CD14-positive monocyte (primary cell): ENCODE measurements at places on chromosomes 1 and 21. TPM values are rescaled to one million over a fixed set of nuclear protein-coding genes. Genes with fewer than 3 reads are reported as not detected.

DNA sequence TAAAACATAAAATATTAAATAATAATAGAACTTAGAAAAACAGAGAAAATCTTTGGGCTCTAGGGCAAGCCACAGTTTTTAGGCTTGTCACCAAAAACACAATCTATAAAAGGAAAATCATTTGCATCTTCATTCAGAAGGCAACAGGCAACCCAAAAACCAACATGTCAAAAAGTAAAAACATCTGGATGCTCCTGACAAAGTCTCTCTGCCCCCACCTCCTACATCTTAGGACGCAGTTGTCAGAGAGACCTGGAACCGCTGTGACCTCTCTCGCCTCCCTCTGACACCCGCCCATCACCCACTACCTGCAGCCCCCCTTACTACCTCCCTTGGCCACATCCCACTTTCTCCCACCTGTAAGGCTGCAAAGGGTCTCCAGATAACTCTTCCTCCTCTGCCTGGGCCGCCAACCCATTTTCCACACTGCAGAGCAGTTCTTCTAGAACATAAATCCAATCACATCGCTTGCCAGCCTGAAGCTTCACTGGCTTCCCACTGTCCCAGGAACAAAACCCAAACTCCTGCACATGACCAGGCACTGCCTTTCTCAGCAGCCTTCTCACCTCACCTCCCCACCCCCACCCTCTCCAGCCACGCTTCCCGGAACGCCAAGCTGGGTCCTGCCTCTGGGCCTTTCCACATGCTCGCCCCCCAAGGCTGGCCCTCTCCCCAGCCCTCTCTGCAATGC, 14.7 kb downstream of the PRDM15 start:
- no peak for DNase-seq

DNA sequence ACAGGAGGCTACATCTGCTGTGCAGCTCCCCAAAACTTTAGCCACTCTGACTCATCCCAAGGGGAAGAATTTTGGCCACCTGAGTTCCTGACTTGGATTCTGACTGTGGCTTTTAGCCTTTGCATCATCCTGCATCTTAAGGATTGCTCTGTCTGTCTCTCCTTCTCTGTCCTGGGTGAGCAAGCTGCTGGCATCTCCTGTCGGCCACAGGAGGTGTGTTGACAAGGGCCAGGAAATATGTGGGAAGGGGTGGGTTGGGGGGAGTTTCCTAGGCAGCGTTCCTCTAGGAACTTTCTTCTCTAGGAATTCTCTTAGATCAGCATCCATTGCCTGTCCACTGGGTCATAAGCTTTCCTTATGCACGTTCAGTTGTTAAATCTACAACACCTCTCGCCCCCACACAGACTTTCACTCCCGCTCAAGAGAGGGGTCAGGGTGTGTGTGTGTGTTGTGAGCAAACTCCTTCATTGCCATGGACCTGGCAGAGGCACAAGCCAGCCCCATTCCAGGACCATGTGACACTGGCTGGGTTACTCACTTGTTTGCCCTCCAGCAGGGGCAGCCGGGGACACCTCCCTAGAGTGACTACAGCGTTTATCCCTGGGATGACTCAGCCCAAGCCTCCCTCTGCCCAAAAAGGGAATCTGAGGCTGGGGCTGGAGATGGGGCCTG, 145.0 kb upstream of the DUSP10 start:
- DNase-seq: peak; percentile 36

GRCh38 chr1:36349241-36349671, 25.8 kb upstream of the EVA1B start:
- DNase-seq: peak; percentile 33

GRCh38 chr1:59718989-59719360, 95.8 kb upstream of the HOOK1 start:
- no peak for DNase-seq

DNA sequence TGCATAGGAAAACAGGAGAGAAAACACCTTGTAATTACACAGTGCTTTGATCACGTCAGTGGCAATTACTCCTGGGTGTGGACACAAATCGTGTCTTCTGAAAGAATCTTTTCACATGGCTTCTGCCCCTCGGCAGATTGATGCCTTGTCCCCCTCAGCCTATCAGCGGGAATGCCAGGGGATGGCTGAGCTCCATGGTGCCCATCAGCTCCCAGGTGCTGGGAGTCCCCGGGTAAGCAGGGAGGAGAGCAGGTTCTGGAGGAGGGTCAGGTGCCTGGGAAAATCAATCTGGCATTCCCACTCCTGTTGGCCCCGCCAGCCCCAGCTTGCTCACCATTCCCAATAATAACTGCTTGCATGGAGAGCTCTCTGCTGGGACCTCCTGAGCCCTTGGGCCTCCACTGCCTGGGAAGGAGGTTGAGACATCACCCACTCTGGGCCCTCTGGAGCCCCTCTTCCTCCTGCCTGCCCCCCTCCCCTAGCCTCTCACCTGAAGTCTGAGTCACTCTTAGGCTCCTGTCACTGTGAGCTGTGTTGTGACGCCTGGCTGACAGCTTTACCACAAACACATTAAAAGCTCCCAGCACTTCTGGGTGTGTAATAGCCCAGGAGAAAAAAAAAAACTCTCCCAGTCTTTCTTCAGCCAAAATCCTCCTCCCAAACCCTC, 4.9 kb downstream of the CAMK2N1 start:
- DNase-seq: no peak

- DNase-seq: no peak
These were observed 2.5 kb upstream of the PNRC2 start for GRCh38 chr1:23957096-23957495.

CCDC185 gene
- polyA plus RNA-seq: not detected

DNA sequence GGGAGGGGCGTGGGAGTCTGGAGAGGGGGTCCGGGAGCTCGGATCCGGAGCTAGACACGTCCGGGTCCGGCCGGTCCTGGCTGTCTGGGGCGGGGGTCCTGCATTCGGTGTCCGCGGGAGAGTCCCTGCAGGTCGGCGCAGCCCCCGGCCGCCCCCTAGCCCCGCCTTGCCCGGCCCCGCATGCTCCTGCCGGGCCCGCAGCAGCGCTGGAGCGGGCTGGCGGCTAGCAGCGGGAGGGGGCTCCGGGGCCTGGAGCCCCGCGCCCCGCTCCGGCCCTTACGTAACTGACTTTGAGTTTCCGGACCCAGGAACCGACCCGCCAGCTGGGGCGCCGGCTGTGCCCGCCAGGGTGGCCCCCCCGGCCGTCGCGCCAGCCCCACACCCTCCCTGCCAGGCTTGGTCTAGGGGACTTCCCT, 26.9 kb upstream of the EPB41 start:
- peak; percentile 44 for DNase-seq

RCSD1 gene
- 216 TPM for polyA plus RNA-seq

NCF2 gene
- 394 and 509 TPM in 2 replicates for polyA plus RNA-seq

FMO4 gene
- 0.88 and 1.9 TPM in 2 replicates for polyA plus RNA-seq

DNA sequence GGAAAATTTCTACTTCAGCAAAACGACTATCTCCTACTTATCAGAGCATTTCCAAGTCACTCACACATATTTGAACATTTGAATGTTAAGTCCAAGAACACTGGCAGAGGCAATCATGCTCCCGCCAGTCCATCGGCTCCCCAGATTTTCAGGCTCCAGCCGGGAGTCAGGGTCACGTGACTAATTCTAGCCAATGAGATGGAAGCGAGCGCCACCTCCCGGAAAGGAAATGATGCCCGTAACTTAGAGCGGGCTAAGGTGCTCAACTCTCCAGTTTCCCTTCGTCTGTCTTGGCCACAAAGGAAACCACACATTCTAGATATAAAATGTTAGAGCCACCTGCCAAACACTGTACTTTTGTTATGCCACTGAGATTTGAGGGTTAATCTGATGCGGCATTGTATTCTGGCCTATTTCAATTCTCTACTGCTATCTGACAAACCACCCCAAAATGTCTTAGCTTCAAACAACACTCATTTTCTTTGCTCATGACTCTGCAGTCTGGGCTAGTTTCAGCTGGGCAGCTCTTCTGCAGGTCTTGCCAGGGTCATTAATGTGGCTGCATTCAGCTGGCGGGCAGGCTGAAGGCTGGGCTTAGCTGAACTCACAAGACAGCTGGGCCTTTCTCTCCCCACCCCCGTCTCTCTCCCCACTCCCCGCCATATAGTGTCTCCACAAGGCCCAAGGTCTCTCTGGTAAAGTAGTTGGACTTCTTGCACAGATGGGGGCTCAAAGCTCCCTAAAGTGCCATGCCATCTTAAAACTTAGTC, 16.5 kb upstream of the LHX4 start:
- DNase-seq: peak; percentile 32

FCRL2 gene
- not detected for polyA plus RNA-seq

GRCh38 chr1:214842856-214843255, 239.7 kb upstream of the KCNK2 start:
- no peak for DNase-seq

DNA sequence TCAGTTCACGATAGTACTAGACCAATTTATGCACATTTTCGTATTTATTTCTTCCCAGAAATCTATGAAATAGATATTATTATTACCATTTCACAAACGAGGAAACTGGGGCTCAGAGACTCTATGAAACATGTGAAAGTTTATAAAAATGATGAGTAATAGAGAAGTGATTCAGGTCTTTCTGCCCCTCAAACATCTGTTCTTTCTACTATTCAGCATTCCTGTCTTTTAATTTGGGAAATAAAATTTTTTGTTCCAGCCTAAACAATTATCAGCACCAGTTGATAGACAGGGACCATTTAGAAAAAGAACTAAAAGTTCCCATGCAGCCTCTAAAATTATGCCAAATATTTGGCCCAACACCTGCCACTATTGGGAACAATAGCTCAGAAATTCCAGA, 585.1 kb downstream of the PTPRC start:
- DNase-seq: no peak

GRCh38 chr1:20949871-20950590, 162.9 kb upstream of the HP1BP3 start:
- DNase-seq: peak; percentile 5

DNA sequence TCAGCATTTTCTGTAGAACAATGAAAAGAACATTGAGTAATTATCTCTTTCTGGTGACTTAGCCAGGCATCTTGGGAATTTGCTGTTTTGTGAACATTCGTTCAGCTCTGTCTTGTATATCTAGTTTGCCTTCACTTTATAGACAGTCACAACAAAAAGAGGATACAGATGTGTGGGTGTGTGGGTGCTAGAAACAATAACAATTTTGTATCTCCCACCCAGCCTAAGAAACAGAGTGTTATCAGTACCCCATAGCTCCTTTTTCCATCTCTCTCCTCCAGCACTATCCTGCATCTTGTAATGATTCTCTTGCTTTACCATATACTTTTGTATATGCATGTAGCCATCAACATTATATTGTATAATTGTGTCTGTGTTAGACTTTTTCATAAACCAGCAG, 33.0 kb downstream of the AK4 start:
- no peak for DNase-seq

PPIAL4G gene
- polyA plus RNA-seq: not detected

GRCh38 chr1:229252228-229252984, 18.5 kb upstream of the RAB4A start:
- DNase-seq: no peak

DNA sequence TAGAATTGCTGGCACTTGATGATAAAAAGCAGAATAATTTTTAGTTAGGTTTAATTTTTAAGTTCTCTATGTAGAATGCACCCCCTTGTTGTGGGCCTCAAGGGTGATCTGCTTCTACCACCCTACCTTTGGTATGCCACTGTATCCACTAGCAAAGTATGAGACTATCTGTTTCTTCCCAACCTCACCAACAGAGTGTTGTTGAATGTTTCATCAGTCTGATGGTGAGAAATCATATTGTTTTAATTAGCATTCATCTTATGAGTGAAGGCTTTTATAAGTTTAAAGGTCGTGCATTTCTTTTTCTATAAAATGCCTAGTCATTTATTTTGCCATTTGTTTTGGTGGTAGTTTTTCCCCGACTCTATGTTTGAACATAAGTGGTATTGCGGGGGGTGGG, 141.0 kb downstream of the MAGI3 start:
- no peak for DNase-seq

DNA sequence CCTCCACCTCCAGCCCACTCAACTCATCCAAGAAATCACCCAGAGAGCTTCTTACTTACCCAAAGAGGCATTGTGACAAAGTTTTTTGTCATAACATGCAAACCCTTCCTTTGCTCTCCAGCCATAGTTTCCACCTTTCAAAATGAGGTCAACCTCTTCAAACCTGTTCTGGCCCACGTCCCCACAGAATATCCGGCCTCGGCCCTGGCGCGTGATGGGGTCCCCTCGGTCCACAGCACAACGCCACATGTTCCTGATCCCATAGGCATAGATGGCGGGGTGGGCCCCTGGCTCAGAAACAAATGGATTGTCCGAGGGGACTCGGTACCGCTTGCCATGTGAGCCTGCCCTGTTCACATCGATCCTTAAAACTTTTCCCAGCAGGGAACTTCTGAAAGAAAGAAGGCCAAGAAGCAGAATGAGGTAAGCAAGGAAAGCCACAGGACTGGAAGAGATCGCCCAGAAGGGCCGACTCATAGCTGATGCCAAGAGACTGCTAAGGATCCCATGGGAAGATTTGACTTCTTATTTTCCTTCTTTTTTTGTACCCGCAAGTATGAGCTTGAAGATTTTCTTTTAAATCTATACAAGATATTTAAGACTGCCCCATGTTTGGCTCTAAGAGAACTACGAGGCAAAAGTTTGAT, 7.8 kb downstream of the HHIPL2 start:
- DNase-seq: no peak

AMY1A gene
- not detected in 2 replicates for polyA plus RNA-seq

DNA sequence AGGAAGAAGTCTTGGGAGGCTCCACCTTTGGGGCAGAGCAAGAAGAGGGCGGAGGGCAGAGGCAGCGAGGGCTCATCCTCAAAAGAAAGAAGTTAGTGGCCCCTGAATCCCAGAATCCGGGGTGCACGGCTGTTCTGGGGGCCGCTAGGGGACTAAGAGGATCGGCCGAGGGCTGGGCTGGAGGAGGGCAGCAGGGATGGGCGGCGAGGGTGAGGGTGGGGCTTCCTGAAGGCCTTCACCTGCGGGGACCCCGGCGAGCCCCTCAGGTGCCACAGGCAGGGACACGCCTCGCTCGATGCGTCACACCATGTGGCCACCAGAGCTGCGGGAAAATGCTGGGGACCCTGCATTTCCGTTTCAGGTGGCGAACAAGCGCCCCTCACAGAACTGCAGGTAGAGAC, 23.9 kb downstream of the COL6A1 start:
- DNase-seq: no peak
